Omental fat pad (tissue), 4 donors: ENCODE measurements at places on chromosomes 1 and 21.

DNA sequence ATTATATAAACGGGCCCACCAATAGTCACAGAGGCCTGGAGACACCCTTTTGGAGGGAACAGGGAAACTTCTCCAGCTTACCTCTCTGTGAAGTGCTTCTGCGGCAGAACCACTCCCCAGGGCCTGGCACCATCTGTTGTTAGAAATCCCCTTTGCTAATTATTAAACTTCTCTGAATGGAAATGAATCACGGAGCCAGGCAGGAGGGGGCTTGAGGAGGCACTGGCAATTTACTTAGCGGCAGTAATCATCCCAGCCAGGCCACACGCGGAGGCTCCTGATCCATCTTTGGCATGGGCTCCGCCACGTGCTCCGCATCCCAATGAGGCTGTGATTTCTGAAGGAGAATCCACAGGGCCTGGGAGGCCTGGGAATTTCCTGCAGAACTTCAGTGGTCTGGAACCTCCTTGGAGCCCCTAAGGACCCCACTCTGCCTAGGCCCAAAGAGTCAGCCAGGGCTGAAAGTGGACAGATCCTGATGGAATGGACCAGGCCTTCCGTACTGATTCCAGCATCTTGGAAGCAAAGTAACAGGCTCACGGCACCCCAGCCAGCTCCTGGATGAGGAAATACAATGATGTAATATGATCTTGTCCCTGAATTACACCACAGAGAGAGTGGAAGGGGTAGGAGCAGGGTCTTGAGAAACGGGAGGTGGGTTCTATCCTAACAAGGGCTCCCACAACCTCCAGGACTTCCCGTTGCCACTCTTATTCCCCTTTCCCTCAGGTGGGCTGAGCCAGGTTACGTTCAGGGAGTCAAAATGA lies 62.3 kb downstream of the GRIK3 start:
- no peak for DNase-seq

GRCh38 chr1:213680677-213681325 lies 307.0 kb upstream of the PROX1 start:
- no peak for DNase-seq

DNA sequence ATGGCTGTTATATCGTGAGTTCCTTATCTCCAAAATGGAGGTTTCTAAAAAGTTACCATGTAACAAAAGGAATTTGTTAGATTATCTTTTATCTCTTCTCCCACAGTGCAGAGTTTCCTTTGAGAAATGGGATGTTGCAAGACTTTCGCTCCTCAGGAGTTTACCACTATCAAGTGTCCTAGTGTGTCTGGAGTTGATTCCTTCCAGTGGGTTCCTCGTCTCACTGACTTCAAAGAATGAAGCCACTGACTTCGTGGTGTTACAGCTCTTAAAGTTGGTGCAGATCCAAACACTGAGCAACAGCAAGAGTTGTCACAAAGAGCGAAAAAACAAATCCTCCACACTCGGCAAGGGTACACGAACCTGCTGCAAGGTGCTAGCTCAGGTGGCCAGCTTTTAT lies 37.0 kb downstream of the SPAG17 start:
- no peak for DNase-seq

DNA sequence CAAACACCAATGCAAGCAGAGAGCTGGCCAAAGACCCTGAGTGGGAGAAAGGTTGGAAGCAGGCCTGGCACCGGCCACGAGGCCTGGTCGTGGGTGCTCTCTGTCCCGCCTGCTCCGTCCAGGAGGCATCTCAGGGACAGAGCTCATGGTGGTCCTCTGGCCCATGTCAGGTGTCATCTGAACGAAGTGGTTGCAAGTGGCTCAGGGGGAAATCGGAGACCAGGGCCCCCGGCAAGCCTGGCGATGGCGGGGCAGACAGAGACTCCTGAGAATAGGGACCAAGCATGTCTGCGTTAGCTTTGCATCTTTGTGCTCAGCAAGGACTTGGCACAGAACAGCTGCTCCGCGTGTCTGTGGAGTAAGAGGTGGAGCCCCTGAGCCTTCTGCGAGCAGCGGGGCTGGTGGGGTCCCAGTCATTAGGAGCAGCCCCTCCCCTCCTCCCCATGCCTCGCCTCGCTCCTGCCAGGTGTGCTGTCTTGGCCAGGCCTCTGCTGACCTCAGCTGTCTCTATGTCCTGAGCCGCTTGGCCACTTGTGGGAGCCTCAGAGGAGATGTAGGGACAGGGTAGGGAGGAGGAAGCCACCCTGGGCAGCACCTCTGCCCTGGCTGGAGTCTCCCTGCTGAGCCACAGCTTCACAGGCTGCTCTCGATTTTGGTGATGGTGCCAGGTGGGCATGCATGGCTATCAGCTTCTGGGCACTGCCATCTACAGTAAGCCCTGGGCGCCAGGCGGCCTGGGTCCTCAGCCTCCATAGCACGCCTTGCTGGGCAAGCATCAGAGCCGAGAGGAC lies 362.9 kb upstream of the VAMP3 start:
- DNase-seq = peak; percentile 13
